OCI-LY7 (cell line): ENCODE measurements at places on chromosomes 2 and 18.

GRCh38 chr2:96949701-96950350 is 36.6 kb downstream of the FAM178B start:
- no peak for DNase-seq

GRCh38 chr2:68889500-68889899 is 18.3 kb upstream of the BMP10 start:
- DNase-seq, result no peak

- DNase-seq, result no peak
Measured at GRCh38 chr2:241843321-241844065, 15.2 kb downstream of the PDCD1 start.

DNA sequence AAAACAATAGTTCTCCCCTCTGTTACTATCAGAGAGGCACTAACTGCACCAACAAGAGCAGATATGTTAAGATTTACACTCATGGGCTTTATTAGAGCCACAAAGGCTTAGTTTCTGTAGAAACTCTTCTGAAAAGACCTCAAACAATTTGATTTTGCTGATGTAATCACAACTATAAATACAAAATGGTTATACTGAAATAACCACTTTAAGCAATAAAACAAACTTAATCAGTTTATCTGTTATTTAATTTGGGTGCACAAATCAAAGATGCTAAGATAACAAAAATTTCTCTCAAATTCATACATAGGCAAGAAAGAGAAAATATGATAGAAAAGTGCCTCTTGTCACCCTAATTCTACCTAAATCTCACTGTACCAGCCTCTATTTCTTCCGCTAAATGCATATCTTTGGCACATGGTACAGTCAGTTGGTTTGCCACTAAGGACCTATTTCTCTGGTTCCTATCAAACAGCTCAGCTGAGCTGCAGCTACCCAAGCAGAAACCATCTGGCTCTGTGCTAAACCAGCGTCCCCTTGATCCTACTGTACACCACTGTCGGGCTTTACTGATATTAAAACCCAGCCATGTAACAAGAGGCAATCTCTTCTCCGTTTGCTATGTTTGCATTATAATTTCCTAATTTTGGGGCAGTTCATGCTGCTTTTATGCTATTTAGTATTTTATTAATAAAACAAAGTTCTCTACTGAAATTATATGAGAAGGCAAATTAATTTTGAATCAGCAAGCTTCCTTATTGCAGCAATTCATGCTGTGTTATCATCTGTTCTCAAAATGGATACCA is 60.1 kb downstream of the CWC22 start:
- no peak for DNase-seq

- DNase-seq, result no peak
Measured at GRCh38 chr2:205020673-205021072, 475.4 kb downstream of the PARD3B start.

GRCh38 chr2:3266925-3267867 is 110.4 kb downstream of the EIPR1 start:
- no peak for DNase-seq

GRCh38 chr2:9950521-9951271 is 797 bp upstream of the GRHL1 start:
- no peak for DNase-seq

- peak; percentile 40 for DNase-seq
Measured at GRCh38 chr18:13539050-13539449, 187.3 kb downstream of the FAM210A start.

DNA sequence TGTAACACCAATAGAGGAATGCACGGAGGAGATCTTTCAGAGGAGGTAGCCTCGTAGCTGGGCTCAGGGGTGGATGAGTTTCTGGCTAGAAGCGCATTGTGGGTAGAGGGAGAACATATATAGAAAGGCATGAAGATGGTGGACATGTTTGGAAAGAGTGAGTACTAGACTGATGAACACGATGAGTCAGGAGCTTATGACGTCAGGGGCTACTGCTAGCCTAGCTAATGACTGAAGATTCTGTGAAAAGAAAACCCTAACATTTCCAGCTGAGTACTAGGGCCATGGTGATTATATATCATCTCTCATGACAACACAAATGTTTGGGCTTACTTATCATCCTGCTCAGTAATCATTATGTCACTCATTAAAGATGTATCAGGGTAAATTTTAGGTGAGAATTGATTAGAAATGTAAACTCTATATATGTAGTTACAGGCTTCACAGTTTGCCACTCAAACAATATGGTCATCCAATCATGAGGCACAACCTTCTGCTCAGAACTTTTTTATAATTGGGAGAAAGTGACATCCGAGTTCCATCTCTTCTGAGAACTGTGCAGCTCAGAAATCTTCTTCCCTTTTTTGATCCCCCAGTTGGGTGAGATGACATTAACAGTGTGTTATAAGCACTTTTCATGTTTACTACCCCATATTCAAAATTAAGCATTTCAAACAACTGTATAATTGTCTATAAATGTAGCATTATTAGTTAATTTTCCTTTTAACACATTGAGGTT is 22.2 kb upstream of the IL1RN start:
- no peak for DNase-seq

DNA sequence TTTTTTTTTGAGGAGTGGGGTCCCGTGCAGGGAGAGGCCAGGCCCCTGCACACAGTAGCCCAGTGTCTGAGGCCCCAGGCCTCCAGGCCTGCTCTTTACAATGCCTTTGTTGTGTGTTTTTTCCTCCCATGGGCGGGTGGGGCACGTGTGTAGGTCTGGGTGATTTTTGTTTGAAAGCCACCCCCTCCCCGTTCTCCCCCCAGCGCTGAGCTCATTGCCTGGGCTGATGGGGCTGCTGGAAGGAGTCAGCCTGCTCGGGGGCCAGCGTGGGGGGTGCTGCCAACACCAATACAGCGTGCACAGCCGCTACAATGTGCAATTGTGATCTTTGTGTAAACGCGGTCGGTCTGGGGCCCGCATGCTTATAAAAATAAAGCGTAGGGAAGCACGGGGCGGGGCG is 142.7 kb downstream of the DYSF start:
- DNase-seq, result no peak

- DNase-seq, result no peak
Measured at GRCh38 chr18:5726011-5726410, 169.3 kb downstream of the TMEM200C start.

DNA sequence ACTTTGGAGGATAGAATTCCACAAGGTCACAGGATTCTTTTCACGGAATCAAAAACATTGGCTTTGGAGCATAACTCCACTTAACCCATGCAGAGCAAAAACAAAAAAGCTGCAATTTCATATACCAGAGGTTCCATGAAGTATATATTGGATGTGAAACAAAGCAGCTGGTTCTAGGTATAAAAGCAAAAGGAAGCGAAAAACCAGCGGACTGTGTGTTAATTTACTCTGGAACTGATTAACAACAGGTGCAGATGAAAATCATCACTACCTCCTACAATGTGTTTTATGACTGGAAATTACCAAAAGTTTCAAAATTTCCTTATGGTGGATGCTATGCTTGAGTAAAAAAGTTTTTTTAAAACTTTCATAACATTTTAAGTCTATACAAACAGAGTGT is 54.4 kb upstream of the LINC00305 start:
- no peak for DNase-seq

DNA sequence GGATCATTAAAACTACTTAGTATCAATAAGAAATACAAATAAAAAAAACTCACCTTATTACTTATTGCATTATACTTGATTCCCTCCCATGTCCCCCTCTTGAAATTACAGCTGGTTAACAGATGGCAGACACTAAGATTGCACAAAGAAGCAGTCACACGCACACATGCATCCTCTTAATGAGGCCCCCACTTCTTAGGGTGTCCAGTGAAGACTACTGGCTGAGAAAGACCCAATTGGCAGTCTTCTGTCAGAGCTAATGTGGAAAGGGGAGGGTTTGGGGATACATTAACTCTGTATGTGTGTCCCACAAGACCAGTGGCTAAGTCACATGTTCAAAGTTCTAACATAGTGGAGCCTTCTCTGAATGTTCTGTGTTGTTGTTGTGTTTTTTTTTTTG is 210.7 kb downstream of the MTX2 start:
- no peak for DNase-seq

GRCh38 chr2:134261398-134262131 is 7.7 kb downstream of the MGAT5 start:
- peak; percentile 75 for DNase-seq

- DNase-seq, result no peak
Measured at GRCh38 chr2:223046470-223047040, 5.4 kb upstream of the KCNE4 start.
